ENCODE measurements at places on chromosomes 16 and 17.
A peak's percentile ranks its signal among the peaks of the same experiment; 100 is the strongest.

- peak; percentile 72 for DNase-seq
Measured at GRCh38 chr17:48816774-48817590, at the start of gene TTLL6. Gene TTLL6, minus strand, starts transcription at chr17:48817229. Its CDS starts 157 bp downstream, at chr17:48817072.

GRCh38 chr16:58843675-58844074 is 109.6 kb upstream of the GOT2 start:
- DNase-seq = no peak

- DNase-seq = no peak
Measured at GRCh38 chr17:42519546-42520491, 16.2 kb upstream of the NAGLU start.

DNA sequence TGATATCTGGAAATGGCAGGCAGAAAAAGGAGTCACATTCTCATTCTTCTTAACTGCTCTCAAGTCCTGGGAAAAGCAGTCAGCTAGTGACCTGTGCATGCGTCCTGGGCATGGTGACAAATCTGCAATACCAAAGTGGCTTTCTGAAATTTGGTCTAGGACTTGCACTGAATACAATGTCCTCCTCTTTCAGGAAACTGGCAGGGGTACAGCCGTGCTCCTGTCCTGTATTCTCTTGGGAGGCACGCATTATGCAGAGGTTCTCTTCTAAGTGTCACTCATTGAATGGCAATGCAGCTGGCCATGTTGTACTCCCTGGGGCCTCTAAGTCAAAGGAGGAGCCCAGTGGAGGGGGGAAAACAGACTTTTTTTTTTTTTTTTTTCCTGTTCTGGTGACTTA is 10.6 kb downstream of the PHF12 start:
- DNase-seq = no peak

All from activated CD8-positive, alpha-beta memory T cell treated with anti-CD3 and anti-CD28 coated beads, Interleukin-2, amount 50 U/mL, for 4 hours (primary cell).